ENCODE measurements at places on chromosomes 16 and 17.
A peak's percentile ranks its signal among the peaks of the same experiment; 100 is the strongest.

DNA sequence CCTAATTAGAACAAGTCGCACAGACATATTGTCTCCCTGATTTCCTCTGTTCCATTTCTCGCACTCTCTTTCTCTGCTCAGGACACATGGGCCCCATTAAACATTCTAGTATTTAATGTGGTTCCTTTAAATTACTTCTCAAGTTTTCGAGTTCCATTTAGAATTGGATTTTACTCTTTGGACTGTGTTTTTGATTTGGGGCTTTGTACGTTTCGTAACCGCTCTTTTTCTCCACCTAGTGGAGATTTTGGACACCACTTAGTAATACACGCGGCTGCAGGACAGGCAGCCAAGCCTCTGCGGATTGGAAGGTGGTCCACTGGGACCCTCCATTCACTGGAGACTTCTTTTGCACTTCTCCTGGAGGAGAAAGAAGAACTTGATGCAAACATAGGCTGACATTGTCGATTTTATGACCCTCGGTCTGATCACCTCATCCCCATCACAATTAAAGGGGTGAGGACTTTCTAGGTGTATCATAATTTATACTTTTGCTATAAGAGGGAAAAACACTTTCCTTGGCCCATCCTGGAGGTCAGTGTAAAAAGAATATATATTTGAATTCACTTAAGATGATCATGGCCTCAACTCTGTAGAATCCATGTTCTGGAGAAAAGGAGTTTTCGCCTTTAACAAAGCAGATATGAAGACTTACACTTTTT lies 85.7 kb downstream of the NOG start:
- no peak for DNase-seq

DNA sequence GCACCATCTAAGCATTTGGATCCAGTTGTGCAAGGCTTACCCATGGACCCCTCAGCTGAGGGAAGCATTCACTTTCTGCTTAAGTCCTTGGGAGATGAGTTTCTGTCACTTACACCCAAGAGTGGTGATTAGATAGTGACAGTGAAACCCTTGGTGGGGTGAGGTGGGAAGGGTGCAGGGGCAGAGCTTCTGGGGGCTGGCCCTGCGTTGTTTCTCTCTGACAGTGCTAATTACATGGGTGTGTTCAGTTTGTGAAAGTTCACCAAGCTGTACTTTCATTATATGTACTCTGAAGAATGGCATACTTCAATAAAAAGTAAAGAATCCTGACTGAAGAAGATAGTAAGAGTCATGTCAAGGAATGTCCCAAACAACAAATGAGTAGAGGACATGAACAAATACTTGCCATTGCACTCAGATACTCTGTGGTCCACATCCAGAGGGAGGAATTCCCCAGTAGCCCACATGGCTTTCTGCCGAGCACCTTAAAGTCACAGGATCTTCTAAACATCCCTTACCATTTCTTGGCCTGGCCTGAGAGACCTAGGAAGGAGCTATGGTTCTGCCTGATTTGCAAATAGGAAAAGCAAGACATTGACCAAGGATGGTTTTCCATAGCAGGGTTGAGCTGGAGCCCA lies 8.4 kb downstream of the CHST6 start:
- DNase-seq, result no peak

DNA sequence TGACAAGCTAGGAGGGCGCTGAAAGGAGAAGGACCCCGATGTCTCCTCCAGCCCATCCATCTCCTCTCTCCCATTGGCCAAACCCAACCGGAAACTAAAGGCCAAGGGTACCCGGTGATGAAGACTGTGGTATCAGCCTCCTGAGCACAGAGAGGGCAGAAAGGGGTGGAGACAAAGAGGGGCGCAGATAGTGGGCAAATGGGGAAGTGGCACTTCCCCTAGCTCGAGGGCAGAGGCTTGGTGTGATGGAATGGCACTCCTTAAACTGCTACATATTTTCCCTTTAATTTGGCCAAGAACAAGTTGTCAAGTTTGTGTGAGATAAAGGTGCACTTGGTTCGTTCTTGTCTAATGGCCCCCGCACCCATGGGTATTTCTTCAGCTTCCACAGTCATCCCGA lies 27.8 kb downstream of the IL4R start:
- no peak for DNase-seq

DNA sequence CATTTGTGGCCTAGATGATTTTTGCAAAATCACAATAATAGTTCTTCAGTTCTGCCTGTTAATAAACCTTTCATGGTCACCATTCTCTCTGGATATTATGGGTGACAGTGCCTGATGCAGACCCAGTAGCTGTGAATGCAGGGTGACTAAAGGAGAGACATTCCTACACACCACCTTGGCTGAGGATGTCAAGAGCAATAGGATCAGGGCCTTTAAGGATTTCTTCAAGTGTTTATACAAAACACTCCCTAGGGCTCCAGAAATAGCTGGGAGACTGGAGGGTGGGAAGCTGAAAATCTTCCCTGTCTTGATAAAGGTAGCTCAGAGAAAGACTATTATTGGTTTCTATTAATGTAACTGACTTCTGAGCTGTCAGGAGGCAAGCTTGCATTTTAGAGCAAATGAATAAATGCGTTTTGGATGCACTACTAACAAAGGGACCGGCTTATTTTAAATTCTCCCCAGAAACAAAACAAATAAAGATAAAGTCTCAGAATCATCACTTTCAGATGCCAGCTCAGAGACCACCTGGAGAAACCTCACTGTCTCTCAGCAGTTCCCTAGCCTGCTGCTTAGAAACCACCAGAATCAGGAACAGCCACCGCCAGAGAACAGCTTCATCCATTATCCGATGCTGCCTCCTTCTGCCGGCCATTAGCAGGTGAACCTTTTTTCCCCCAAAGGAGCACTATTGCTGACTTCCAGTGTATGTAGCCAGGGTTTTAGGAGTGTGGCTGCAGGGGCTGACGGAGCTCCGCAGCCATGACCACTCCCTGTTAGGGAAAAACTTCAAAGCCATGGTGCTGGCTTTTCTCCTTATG lies 171.4 kb upstream of the DYNLRB2 start:
- no peak for DNase-seq

GRCh38 chr17:7329997-7330637 lies 982 bp upstream of the NEURL4 start:
- peak; percentile 68 for DNase-seq

GRCh38 chr17:81027591-81028505 lies 7.1 kb upstream of the BAIAP2 start:
- DNase-seq, result no peak

DNA sequence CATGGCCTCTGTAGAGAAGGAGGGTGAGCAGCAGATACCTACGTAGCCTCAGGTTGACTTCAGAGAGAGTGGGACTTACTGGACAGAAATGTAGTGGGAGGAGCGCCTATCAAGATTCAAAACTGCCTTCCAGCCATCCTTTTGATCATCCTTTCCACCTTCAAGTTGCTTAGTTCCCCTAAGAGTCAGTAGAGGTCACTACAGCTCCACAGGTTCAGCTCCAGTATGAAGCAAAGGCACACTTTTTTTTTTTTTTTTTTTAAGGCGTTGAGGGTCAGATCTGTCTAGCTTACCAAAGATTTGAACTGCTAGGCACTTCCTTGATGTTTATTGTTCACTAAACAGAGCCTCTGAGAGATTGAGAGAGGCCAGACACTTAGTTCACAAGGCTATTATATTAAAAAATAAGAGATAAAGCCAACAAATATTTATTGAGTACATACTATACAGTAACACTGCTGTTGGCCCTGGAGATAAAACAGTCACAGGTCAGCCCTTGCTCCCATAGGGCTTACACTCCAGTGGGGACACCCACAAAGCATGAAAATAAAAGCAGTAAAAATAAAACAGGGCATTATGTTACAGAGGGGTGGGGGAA lies 3.1 kb downstream of the RNF227 start:
- no peak for DNase-seq

GRCh38 chr16:88972349-88972748 lies 4.7 kb downstream of the CBFA2T3 start:
- DNase-seq, result no peak

- DNase-seq, result no peak
Measured at GRCh38 chr17:49688848-49689247, 11.0 kb upstream of the SPOP start.

GRCh38 chr17:43868226-43868994 lies 21.4 kb downstream of the CD300LG start:
- DNase-seq, result no peak

DNA sequence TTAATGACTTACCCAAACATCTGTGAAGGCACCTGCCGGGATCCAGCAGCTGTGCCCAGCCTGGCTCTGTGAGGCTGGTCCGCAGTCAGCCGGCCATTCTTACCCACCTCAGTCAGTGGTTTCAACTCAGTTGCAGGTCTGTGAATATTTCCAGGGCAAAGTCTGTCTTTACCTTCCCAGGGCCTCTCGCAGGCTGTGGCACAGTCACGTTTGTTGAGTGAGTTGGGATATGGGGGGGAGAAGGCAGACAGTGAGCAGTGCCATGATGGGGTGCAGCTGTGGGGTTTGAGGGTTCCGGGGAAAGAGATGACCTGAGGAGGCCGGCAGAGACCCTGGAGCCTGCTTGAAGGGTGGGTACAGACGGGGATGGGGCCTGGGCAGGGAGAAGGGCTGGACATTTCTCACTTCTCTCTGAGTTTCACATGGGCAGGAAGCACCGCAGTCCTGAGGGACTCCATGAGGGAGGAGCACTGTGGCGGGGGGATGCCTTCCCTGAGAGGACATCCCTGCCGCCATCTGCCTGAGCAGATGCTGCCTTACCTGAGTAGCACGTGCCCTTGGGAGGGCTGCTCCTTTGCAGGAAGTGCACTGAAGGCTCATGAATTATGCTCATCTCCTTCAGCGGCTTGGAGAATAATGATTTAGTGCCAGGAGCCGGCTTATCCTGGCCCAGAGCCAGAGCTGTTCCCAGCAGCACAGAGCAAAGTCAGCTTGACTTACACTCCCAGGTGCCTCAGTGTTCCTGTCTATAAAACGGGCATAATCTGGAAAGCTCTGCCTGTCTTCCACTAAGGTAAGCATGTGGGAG lies 48.1 kb downstream of the KSR1 start:
- no peak for DNase-seq

DNA sequence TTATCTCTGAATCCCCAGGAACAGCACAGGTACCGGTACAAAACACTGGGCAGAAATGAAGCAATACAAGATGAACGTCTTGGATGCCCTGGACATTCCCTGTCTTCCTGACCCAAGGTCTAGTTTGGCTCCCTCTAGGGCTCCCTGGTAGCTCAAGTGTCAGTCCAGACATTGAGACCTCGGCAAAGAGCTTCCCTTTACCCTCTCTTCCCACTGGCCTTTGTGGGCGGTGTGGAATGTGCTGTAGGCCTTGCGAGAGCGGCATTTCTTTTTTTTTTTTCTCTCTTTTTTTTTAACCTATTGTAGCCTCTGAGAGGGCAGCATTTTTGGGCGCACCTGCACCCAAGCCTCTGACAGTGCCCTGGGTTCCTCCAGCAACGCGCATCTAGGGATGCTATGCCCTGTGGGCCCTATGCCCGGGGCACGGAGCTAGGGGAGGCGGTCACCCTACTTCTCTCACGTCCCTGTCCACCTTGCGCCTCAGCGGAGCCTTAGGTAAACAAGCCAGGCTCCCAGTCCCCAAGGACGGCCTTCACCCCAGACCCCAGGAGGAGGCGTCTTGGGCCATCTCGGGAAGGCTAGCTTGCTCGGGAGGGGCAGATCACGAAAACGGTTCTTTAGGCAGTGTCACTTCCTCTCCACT lies 1.2 kb upstream of the NFATC3 start:
- no peak for DNase-seq

DNA sequence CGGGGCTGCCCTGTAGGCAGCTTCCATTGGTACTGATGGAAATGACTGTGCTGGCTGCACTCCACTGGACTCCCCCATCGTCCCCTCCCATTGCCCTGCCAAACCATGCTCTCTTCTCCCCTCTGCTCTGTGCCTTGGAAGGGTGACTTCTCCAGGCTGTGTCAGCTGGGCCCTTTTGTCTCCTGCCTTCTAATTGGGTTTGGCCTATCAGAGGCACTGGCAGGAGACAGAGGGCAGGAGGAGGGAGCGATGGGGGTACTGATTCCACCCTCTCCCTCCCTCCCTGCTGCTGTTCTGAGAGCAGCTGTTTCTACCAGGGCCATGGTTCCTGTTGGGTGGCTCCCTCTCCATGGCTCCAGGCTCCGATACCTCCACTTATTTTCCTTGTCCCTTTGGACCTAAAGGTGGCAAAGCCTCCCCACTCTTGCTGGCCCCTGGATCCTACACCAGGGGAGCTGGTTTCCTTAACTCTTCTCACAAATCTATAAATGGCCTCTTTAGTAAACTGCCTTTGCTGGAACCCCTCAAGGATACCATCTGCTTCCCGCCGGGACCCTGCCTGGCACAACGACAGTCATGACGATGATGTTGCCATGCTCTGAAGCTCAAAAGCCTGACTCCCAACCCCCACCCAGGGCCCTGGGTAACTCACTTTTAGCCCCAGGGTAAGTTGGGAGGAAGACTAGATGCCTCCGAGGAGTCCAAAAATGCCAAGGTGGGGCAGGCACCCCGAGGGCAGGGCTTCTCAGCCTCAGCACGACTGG lies 123.8 kb upstream of the RPL38 start:
- no peak for DNase-seq

DNA sequence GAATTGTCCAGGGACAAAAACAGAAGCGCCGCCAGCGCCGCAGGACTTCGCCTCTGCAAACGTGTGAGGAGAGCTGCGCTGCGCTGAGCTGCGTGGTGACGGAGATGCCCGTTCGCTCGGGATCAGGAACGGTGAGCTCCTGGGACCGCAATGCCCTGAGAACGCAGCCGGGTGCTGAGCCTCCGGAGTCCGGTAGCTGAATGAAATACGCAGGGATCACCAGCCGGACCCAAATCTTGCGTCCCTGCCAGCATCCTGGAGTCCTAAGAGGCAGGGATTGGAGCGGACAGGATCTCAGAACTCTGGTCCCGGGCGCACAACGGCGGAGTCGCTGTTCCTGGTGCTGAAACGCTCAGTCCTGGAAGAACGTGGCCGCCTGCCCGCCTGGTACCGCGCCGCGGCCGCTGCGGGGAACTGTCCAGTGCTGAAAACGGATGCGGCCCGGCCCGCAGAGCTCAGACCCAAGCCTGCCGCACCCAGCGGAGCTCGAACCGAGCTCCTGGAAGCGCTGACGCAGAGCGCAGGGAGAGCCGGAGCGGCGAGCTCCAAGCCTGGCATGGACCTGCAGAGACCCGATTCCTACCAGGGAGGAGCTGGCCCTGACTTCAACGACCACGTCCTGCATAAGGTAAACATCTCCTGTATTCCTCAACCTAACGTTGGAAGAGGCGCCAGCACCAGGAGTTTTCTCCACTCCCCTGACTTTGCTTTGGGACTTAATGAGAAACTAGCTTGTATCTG lies 41.5 kb downstream of the CD300LF start:
- peak; percentile 64 for DNase-seq

DNA sequence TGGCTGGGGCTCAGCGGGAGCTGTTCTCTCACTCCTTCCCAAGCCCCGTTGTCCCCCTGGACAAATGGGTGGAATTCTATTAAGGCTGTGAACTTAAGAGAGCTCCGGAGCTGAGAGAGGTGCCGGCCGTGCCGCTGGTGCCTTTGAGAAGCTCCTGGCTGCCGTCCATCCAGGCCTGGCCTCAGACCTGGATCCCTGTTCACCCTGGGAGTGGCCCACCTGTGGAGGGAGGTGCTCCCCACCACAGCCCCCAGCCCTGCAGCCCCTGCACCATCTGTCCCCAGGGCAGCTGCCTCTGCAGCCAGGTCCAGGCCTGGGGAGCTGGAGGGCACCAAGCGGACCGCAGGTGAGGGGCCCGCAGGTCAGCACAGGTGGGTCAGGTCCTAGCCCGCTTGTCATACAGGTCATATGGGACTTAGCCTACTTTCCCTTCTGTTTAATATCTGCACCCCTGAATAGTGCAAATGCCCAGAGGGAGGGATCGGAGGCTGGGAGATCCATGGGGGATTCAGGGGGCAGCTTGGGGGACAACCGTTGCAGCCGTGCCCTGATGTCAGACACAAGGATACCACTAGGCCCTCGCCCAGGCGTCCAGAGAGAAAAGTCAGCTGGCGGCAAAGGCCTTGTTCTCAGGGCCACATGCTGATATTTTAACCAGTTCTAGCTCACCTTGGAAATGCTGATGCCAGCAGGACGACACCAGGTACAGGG lies 15.2 kb upstream of the METRNL start:
- no peak for DNase-seq

All from stimulated activated CD4-positive, alpha-beta T cell treated with anti-CD3 and anti-CD28 coated beads, Interleukin-15, amount 100 ng/mL, for 48 hours (primary cell).